ENCODE measurements at places on chromosomes 11 and 22. TPM values are rescaled to one million over a fixed set of nuclear protein-coding genes. Genes with fewer than 3 reads are reported as not detected.

FXYD2 gene
- total RNA-seq = 0.81 TPM

GSTT2B gene
- total RNA-seq = 5.1 TPM

OR5A1 gene
- total RNA-seq = not detected

FOLH1 gene
- total RNA-seq = 0.85 TPM

PANX3 gene
- not detected for total RNA-seq

NTM gene
- total RNA-seq = 1.4 TPM

OR2AT4 gene
- not detected for total RNA-seq

Measured in endothelial cell of coronary artery (primary cell).